NCI-H146 (cell line): ENCODE measurements at places on chromosomes 16 and 17.

DNA sequence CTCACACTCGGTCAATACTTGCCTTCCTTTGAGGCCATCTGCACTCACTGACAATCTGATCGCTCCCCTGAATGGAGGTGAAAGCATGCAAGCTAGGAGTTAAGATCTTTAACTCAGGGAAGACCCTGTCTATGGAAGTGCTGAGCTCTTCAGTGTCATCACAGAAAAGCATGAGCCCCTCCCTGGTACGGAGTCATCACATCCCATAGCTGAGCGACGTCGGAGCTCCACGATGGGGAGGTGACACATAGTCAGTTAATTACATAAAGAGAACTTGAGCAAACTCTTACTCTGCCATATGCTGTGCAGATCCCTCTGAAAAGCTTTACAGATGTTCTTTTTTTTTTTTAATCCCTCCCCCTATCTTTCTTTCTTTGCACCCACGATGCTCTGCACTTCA is 463.2 kb downstream of the WWOX start:
- DNase-seq: no peak

GRCh38 chr17:71926746-71927398 is 193.9 kb upstream of the SOX9 start:
- DNase-seq: no peak

DNA sequence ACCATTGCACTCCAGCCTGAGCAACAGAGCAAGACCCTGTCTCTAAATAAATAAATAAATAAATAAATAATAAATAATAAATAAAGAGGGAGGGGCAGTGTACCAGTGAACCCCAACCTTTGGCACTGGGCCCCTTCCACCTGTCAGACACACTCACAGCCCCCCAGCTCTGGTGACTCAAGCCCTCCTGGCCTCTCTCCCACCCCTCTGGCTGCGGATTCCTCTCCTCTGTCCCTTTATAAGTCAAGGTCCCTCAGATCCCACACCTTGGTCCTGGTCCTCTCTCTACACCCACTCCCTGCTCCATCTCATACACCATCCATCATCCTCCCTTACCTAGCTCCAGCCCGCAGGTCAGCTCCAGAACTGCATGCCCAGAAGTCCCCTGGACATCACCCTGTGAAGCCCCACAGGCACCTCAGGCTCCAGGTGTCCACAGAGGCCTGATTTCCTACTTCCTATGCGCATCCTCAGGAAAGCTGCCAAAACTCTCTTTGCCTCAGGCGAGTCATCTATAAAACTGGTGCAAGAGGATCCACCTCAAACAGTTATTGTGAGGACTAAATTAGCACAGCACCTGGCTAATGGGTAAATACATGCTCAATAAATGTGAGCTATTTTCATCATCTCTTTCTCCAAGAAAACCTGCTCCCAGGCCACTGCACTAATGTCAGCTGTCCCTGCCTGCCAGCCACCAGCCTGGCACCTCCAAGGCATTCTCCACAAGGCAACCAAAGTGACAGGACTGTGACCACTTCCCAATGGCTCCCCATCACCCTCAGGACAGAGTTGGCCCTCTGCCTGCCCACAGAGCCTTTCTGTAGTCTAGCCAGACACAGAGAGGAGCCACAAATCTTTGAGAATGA is 46.8 kb downstream of the BEAN1 start:
- DNase-seq: peak; percentile 90

DNA sequence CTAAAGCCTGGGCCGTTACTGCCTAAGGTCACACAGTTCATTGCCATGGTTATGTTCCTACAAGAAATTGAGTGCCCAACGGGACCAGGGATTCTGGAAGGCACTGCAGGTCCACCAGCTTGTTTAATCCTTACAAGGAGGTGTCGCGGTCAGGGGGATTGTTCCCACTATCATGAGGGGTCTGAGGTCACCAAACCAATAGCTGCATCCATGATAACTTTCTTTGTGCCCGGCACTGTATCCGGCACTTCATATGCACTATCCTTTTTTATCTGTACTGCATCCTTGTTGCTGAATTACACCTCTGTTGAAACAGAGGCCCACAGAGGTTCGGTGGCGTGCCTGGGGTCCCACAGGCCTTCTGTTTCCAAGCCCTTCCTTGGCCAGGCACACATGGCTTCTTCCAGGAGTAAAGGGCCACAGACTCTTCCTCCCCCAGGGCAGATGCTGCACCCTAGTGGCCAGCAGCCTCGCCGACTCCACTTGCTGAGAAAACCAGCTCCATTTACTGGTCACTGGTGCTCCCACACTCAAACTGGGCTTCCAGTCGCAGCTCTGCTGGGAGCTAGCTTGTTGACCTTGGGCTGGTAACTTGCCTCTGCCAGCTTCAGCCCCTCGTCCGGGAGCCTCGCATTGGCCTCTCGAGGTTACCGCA is 82.0 kb upstream of the PLCG2 start:
- DNase-seq: peak; percentile 43

GRCh38 chr17:45228763-45229539 is 7.3 kb downstream of the FMNL1 start:
- no peak for DNase-seq

GRCh38 chr16:57374067-57374534 is 1.8 kb downstream of the CX3CL1 start:
- DNase-seq: no peak

DNA sequence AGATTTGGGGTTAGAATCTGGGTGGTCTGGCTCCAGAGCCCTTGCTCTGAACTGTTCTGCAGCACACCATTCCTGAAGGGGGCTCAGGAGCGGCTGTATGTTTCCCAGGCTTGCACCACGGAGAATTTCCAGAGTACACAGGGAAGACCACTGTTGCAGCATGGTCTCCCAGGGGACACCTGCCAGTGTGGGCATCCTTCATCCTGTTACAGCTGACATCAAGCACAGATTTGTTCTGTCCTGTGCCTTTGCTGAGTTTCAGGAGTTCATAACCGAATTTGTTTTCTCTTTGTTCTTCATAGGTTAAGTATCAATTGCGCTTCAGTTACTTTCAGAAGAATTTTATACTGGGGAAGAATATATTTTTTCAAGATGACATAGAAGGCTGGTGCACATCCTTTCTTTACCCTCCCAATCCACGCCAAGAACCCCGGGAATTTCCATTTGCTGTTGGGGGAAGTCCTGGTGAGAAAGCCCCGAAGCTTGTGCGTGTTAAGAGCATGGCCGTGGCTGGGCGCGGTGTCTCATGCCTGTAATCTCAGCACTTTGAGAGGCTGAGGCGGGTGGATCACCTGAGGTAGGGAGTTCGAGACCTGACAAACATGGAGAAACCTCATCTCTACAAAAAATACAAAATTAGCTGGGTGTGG is 26.3 kb upstream of the ABCA3 start:
- no peak for DNase-seq

- no peak for DNase-seq
Measured at GRCh38 chr17:78766225-78766624, 15.8 kb downstream of the CYTH1 start.

DNA sequence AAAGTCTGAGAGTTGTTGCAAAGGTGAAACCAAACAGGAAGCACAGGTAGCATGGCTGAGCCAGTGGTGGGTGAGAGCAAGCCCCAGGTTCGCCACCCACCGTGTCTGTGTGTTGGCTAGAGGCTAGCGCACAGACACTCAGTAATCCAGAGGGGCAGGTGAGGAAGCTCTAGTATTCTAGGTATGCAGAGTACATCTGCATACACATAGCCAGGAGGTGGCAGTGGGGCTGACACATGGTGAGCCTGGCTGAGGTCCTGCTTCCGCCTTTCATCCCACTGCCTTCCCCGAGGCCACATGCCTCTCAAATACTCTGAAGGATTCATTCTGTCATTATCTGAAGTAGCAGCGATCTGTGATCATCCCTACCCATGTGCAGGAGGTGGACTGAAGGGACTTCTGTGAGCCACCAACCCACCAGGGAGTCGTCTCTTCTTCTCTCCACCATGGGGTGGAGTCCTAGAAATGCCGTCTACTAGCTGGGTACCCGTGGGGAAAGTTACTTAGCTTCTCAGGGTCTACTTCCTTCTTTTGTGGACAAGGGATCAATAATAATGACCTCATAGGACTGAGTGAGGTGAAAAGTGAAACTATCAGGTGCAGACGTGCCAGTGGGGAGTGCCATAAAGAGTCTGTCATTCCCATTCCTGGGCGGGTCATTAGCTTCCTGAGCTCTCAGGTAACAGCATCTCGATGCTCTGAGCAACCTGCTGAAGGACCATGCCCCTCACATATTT is 36.0 kb upstream of the ICAM2 start:
- peak; percentile 75 for DNase-seq

DNA sequence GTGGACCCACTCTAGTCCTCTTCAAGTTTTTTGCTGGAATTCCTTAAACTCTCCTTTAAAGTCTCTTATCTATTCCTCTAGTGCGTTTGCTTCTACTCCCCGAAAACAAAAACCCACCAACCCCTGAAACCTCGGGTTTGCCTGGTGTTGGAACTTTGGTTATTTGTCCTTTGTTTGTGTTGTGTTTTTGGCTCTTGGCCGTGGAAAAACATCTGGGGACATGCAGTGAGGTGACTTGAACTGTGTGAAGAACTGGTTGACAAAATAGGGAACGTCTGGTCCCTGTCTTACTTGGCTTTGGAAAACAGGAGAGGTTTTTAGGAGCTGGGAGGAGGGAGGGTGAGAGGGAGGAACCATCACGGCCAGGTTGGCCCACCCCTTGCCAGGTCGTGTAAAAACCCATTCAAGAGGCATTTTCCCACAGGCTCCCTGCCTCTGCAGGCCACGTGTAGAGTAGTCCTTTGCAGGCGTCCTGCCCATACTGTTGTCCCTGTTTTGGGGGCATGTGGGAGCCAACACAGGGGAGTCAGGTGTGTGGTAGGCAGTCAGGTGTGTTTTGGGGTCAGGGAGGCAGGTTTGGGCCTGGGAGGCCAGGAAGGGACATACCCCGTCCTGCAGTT is 169.3 kb downstream of the RAB11FIP4 start:
- no peak for DNase-seq

DNA sequence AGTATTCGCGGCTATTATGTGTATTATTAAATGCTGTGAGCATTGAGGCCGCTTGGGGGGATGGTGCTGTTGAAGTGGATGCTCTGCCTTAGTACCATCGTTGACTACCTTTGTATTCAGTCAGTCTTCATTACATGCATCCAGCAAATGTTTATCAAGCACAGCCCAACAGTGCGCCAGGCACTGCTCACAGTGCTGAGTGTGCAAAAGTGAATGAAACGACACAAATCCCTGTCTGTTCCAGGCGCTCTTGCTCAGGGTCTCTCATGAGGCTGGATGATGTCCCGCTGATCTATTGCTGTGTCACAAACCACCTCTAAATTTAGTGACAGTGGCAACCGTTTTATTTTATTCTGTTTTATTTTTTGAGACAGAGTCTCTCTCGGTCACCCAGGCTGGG is 53.8 kb downstream of the OTOA start:
- DNase-seq: no peak

DNA sequence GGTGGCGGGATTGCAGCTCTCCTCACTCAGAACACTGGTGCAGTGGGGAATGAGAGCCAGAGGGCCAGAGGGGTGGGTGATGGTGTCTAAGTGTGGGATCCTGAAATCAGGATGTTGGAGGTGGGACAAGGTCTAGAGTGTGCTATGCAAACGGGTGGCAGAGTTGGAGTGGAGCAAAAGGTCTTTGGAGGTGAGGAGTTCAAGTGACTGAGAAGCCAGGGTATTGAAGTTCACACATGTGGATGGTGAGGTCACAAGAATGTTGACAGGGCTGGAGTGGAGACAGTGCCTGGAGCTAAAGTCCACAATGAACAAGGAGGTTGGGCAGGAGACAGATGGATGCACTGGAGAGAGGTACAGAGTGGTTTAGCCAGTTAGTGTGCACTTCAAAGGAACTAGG is 38.3 kb upstream of the MAP3K14 start:
- no peak for DNase-seq

GRCh38 chr17:64291268-64291851 is 28.3 kb upstream of the TEX2 start:
- no peak for DNase-seq

GRCh38 chr16:17476414-17477259 is 5.9 kb upstream of the XYLT1 start:
- peak; percentile 9 for DNase-seq

GRCh38 chr16:85476389-85476788 is 136.7 kb upstream of the GSE1 start:
- DNase-seq: no peak

- no peak for DNase-seq
Measured at GRCh38 chr17:50725769-50726655, 6.6 kb downstream of the LUC7L3 start.

- DNase-seq: no peak
Measured at GRCh38 chr16:49972961-49973360, 52.1 kb upstream of the CNEP1R1 start.

- no peak for DNase-seq
Measured at GRCh38 chr16:81746566-81746965, 32.5 kb upstream of the PLCG2 start.

DNA sequence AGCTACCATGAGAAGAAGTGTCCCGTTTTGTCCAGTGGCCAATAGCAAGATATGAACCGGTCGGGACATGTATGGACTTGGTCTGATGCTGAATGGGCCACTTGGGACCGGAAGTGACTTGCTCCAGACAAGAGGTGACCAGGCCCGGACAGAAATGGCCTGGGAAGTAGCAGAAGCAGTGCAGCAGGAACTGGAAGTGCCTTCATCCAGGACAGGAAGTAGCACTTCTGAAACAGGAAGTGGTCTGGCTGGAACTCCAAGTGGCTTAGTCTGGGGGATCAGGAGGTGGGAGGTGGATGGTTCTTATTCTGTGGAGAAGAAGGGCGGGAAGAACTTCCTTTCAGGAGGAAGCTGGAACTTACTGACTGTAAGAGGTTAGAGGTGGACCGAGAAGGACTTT is 5.3 kb downstream of the EFNB3 start:
- DNase-seq: no peak

DNA sequence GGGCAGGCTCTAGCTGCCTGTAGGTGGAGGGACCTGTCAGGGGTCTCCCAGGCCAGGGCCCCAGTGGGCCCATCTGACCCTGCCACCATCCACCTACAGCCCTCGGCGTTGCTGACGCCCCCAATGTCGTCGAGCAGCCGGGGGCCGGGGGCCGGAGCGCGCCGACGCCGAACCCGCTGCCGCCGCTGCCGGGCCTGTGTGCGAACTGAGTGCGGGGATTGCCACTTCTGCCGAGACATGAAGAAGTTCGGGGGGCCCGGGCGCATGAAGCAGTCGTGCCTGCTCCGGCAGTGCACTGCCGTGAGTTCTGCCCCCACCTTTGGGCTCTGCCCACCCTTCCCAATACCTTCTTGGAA is 2.2 kb downstream of the FBXL19 start:
- no peak for DNase-seq

- peak; percentile 48 for DNase-seq
Measured at GRCh38 chr16:54987081-54987480, 56.4 kb downstream of the IRX5 start.

GRCh38 chr17:50871898-50872297 is 5.7 kb upstream of the TOB1 start:
- DNase-seq: no peak

- peak; percentile 77 for DNase-seq
Measured at GRCh38 chr16:1990351-1991134, 773 bp downstream of the SYNGR3 start.
